ENCODE measurements at places on chromosomes 5 and 9.

GRCh38 chr5:21654556-21654955, 1198.6 kb downstream of the CDH12 start:
- DNase-seq: no peak

GRCh38 chr9:96289392-96289791, 12.6 kb downstream of the HSD17B3 start:
- no peak for DNase-seq

GRCh38 chr5:125410537-125411070, 664.2 kb upstream of the ZNF608 start:
- no peak for DNase-seq

- DNase-seq: no peak
These were observed 12.8 kb downstream of the SLC9A3 start for GRCh38 chr5:511476-511875.

DNA sequence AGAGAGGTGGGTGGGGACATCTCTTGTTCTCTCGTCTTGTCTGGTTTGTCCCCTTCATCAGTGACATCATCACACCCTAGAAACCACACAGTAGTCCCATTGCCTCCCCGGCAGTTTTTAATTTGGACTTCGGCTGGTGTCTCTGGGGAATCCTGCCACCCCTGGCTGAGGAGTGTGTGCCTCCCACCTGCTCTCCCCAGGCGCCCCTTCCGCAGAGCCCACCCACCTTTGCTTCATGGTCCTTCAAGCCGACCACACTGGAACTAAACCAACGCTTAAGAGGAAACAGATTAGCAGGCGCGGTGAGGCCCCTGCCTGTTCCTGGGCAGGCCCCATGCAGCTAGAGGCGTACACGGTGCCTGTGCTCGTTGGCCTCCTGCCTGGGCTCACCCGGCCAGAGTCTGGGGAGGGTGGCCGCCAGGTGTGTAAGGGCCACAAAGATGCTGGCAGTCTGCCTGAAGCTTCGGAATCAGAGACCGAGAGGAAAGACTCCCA, 107.6 kb upstream of the SPRY4 start:
- peak; percentile 52 for DNase-seq

GRCh38 chr5:171201310-171201709, 107.7 kb upstream of the TLX3 start:
- no peak for DNase-seq

DNA sequence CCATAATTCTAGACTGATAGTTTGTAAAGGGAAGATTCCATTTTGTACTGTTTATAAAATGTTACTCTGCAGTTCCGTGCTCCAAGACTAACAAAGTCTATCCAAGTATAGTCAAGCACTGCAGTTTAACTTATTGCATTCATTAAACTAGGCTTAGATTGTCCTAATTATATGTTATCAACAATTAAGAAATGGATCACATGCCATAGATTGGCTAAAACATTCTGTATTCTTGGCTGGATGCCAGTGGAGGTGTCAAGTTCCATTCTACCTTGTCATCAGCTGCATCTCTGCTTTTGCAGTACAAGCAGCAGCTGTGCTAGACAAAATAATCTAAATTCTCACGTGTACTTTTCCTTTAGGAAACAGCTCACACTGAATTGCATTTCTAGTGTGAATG, 69.4 kb upstream of the MEF2C start:
- DNase-seq: no peak

GRCh38 chr9:124717597-124717996, 53.5 kb downstream of the NR6A1 start:
- DNase-seq: no peak

Data from CD4-positive, alpha-beta T cell treated with Interleukin-17A for 1 hour (primary cell).